BJ (cell line): ENCODE measurements at places on chromosomes 12 and 14. TPM values are rescaled to one million over a fixed set of nuclear protein-coding genes. Genes with fewer than 3 reads are reported as not detected.

Gene TMEM119
- polyA plus RNA-seq, result 57.2 and 80.6 TPM in 2 replicates

Gene RITA1
- 13.2 and 19.4 TPM in 2 replicates for polyA plus RNA-seq

Gene LRRC9
- not detected in 2 replicates for polyA plus RNA-seq

Gene AVPR1A
- polyA plus RNA-seq, result not detected in 2 replicates

Gene ISCA2
- polyA plus RNA-seq, result 13.0 and 25.6 TPM in 2 replicates

Gene FIGNL2
- polyA plus RNA-seq, result 0.01 TPM in 1 of 2 replicates, not detected in the other

Gene TAS2R31
- 0.29 and 0.55 TPM in 2 replicates for polyA plus RNA-seq

Gene ART4
- polyA plus RNA-seq, result 0.12 TPM in 1 of 2 replicates, not detected in the other

Gene SERPINA4
- not detected in 2 replicates for polyA plus RNA-seq

Gene P3H3
- 40.9 and 71.6 TPM in 2 replicates for polyA plus RNA-seq

Gene E2F7
- 3.6 and 3.9 TPM in 2 replicates for polyA plus RNA-seq

Gene ITGA7
- polyA plus RNA-seq, result 9.4 and 11.6 TPM in 2 replicates

Gene TPPP2
- not detected in 2 replicates for polyA plus RNA-seq

Gene AKAP6
- 18.5 and 22.9 TPM in 2 replicates for polyA plus RNA-seq

Gene RNASE9
- polyA plus RNA-seq, result not detected in 2 replicates

Gene SLC17A8
- not detected in 2 replicates for polyA plus RNA-seq

Gene CCDC59
- polyA plus RNA-seq, result 6.6 and 17.4 TPM in 2 replicates

Gene BMAL2
- 3.6 and 8.4 TPM in 2 replicates for polyA plus RNA-seq

Gene NABP2
- 47.5 and 52.0 TPM in 2 replicates for polyA plus RNA-seq

Gene RESF1
- 4.6 and 9.5 TPM in 2 replicates for polyA plus RNA-seq

Gene CCDC184
- 0.38 and 0.45 TPM in 2 replicates for polyA plus RNA-seq

Gene TMEM263
- 52.3 and 64.2 TPM in 2 replicates for polyA plus RNA-seq

Gene XRCC3
- 4.2 and 5.6 TPM in 2 replicates for polyA plus RNA-seq

Gene TEX22
- polyA plus RNA-seq, result 0.17 and 0.22 TPM in 2 replicates

Gene RNASE2
- not detected in 2 replicates for polyA plus RNA-seq

Gene NDUFA12
- polyA plus RNA-seq, result 52.7 and 134 TPM in 2 replicates

Gene CABP1
- 0.32 TPM in 1 of 2 replicates, not detected in the other for polyA plus RNA-seq
